ENCODE measurements at places on chromosomes 1 and 21.

DNA sequence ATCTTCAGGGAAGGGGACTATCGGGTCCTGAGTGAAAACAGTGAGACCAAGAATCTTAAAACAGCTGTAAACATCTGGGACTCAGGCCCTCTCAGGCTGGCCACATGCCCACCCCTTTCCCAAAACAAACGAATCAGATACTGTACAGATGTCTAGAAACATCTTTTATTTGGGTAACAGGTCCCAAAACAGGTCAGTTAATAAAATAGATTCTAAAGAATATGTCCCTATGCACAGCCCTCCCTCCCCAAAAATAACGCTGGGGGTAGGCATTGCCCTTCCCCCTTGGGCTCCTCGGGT lies 499 bp upstream of the CRTC2 start:
- DNase-seq: no peak

GRCh38 chr1:59697150-59697800 lies 117.5 kb upstream of the HOOK1 start:
- DNase-seq: no peak

- no peak for DNase-seq
These were observed 15.8 kb upstream of the TTC22 start for GRCh38 chr1:54816951-54817350.

GRCh38 chr1:19466112-19466561 lies 19.2 kb downstream of the CAPZB start:
- DNase-seq: no peak

DNA sequence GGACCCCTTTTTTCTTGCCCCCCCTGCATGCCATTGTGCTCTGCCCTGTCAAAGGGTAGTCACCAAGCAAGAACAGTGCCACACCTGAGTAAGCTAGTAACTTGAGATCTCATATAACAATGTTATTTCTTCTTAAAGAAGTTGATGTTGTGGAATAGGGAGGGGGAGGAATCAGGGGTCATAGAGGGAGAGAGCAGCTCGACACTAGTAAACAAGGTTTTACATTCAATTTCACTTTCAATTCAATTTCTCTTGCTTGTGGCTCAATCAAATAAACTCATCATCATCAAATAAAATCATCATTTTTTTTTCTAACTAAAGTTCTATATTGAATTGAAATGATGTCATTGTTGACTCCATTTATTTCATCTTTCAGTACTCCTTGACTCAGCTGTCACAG lies 106.4 kb downstream of the CRB1 start:
- DNase-seq: no peak

DNA sequence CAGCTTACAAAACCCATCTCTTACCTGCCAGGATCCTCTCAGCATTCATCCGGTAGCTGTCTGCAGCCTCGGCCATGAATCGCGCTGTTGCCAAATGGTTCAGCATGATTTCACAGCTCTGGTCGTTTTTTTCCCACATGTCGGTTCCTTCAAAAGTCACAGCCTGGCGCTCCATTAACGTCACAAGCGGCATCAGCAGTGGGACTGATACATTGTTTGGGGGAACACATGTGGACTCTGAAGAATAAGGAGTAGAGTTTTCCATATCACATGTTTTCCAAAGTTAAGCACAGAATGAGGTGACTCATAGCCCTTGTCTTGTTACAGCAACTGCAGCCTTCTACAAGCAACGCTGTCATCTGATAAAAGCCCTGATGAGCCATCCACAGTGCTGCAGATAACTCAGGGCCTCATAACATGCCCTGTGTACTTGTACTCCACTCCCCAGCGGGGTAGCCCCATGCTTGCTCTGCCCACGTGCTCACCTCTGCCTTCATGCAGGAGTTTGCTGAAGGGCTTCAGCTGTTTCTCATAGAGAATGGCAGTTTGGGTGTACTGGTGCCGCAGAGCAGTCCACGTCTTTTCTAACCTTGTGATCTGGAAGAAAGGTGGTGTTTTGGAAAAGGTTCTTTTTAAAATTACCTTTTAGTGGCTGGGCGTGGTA lies 114.2 kb downstream of the BCAR3 start:
- DNase-seq: no peak

GRCh38 chr1:186566140-186566855 lies 105.4 kb upstream of the PDC start:
- DNase-seq: no peak

GRCh38 chr21:41664881-41665765 lies 101.7 kb downstream of the RIPK4 start:
- no peak for DNase-seq

DNA sequence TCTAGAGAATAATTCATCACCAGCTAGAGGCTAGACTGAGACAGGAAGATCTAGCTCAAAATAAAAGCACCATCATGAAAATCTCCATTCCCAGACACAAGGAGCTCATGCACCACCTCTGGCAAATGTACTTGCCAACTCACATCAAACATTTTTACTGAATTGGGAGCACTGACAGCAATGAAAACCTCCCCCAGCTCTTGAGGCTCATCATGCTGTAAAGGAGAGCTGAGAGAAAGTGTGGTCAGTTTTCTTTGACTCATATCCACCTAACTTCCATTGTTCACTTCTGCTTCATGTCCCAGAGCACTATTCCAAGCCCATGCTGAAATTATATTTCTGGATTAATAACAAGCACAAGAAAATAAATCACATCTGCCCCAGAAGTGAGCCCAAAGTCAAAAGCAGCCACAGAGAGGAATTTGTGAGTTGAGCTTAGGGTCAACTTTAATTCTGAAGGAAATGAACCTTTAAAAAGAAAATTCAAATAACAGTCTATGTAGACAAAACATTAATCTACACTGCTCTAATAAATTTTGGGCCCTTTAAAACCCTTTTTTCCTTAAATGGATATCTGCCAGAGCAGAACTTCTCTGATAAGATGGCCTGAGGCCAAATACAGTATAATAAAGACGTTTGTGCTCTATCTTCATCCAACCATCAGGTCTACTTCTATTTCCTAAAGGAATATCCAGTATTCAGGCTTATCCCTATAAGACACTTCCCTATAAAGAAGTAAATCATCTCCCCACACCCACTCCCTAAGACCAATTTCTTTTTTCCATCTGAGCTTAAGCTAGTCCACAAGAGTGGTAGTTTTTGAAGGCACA lies 85.9 kb upstream of the ADAM30 start:
- DNase-seq: no peak

DNA sequence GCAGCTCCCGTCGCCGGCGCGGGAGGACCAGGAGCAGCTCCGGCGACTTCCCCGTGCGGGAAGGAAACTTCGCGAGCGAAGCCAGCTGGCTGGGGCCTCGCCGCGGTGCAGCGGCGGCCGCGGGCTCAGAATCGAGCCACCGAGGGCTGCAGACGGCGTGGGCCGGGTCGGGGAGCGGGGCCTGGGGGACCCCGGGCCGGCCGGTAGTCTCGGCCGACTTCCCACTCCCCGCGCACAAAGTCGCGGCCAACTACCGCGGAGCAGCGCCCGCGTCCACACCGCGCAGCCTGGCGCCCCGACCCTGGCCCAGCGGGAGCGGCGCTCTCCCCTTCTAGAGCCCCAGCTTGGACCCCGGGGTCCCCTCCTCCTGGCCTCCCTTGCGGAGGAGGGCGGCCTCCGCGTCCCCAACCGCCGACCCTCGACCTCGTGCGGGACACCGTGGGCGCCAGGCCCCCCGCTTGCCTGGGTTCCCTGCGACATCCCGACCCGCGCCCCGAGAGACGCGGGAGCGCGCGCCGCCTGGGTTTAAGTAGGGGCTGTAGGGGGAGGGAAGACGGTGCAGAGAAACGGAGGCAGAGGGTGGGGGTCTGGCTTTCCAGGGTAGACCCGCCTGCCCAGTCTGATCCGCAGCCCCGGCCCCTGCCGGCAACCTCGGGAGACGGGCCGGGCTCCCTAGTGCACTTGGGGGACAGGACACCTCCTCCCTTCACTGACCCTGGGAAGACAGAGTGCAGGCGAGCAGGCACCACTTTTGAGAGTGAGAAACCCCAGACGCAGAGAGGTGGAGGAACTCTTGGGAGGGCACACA lies 4.7 kb downstream of the PRDM16 start:
- DNase-seq: no peak

DNA sequence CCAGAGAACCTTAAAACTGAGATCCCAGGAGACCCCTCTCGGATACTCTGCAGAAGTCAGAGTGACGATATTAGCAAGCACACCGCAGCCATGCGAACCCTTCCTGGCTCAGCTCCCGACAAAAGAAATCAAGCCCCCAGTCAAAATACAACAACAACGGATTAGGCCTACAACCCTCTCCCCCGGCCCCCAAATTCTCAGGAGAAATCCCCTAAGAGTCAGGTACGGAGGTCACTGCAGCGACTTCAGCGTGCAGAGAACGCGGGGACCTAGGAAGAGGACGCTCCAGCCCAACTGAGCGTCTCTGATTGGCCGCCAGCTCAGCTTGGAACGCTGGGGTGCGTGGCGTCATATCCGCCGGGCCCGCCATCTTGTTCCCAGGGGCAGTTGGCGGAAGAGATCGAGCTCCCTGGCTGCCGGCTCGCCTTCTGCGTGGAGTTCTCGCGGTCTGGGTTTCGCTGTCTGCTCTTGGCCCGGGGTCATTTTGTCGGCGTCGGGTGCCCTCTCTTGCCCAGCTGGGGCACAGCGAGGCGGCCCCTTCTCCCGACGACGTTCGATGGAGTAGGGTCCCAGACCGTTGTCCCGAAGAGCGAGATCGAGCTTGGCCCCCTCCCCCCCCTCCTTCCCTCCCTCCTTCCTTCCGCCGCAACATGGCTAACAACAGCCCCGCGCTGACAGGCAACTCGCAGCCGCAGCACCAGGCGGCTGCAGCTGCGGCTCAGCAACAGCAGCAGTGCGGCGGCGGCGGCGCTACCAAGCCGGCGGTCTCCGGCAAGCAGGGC lies at the start of gene PRPF38B:
Gene PRPF38B, plus strand, starts transcription at position 369 of the 782 bp plus-strand sequence. Its CDS starts 282 bp downstream, at position 651.
- DNase-seq: peak; percentile 88

GRCh38 chr1:21051177-21051825 lies 125.4 kb downstream of the EIF4G3 start:
- DNase-seq: no peak

- DNase-seq: no peak
These were observed 17.7 kb downstream of the CD1E start for GRCh38 chr1:158371188-158371953.

DNA sequence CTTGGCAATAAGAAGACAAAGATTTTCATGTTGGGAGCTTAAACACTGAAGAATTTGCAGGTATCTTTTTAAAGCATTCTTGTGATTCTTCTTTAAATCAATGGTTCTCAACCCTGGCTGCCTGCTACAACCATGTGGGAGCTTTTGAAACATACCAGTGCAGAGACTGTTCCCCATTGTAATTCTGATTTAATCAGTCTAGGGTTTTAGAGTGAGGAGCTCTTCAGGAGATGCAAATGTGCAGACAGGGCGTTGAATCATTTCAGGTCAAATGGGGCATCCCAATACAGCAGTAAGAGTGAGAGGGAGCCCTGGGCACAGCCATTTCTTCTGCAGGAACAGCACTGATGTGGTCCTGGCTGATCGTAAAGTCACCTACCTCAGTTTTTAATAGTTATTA lies 24.3 kb downstream of the KCNJ6 start:
- no peak for DNase-seq

- no peak for DNase-seq
These were observed 50.4 kb downstream of the NFIA start for GRCh38 chr1:61132645-61133334.

DNA sequence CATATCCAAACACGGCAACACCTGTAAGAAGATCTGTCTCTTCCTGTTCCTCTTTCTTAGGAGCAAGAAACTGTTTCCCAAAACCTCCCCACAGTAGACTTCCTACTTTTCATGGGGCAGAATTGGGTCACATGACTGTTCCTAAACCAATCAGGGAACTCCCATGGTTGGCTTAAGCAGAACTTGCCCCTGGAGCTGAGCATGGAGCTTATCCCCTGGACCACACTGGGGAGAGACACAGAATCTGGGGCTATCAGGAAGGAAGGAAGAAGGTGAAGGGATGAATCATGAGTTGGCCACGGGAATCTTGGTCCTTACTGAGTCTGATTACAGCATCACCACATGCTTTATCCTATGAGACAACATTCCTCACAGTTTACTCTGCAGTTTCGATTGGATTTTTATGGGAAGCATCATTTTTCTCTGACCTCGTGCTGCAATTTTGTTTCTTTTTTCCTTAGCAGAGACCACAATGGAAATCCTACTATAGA lies 81.8 kb downstream of the CDC7 start:
- DNase-seq: no peak

DNA sequence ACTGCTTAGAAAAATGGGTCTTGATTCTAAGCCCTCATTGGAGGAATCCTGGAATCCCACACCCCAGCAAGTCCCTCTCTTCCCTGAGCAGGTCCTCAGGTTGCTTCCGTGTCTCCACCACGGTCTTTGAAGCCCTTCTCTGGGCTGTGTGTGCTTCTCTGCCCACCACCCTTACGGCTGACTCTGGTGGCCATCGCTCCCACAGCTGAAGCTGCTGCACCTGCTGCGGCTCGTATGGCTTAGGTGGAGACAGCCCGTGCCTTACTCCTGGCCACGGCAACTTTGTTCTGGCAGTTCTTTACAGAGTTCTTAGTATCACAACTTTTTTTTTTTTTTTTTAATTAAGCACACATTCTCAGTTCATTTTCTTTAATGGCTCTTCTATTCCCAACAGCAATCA lies 10.9 kb upstream of the KIF26B start:
- no peak for DNase-seq

DNA sequence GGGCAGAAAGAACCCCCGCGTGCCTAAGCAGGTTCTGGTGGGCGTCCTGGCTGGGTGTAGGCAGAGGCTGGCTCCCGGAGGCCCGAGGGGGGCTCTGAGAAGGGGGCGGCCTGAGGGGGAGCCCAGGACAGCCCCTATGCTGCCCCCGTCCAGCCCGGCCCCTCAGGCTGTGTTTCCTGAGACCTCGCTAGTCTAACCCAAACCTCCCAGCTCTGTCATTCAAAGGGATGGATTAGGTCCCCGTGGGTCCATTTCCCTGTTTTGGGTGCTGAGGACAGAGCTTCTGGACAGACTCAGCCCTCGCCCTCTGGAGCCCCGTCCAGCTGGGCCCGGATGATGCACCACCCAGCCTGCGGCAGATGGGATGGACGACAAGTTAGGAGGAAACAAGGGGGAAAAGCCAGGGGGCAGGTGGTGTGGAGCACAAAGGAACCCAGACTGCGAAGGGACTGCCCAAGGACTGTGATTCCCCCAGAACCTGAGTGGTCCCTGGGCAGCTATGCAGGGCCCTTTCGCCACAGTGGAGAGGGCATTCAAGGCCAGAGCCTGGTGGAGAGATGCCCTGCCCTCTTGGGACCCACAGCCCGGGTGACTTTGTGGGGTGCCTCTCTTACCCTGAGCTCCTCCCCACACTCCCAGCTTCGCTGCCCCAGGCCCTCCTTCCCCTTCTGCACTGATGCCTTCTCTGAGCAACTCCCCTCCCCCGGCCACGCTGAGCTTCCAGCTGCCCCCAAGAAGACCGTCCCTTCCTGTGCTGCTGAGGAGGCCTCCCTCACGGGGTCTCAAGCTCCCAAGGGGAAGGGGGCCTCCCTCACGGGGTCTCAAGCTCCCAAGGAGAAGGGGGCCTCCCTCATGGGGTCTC lies 2.8 kb downstream of the HES4 start:
- no peak for DNase-seq

GRCh38 chr21:39071623-39072214 lies 111.5 kb downstream of the PSMG1 start:
- no peak for DNase-seq

DNA sequence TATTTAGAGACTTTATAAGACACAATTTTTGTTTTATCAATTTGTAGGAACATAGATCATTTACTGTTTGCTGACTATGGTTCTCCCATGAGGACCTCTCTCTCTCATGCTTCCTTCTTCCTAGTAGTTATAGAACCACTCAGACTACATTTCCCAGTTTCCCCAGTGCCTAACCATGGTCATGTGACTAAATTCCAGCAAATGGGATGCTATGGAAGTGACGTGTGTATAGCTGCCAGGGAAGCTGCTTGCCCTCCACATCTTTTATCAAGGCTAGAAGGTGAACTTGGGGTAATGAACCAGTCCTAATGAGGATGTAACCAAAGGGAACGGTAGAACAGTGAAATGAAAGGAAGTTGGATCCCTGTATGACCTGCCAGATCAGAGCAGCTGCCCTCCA lies 184.0 kb downstream of the MIS18A start:
- DNase-seq: no peak
